ENCODE measurements at places on chromosomes 7 and 10.

- no peak overlapping the region for H3K4me3 ChIP-seq
- H3K27ac ChIP-seq: no peak overlapping the region
- DNase-seq: no peak
- H3K36me3 ChIP-seq: no peaks in the 10 kb centered on the region
- no peaks in the 10 kb centered on the region for H3K4me1 ChIP-seq
Measured at GRCh38 chr10:84704101-84704500, 375.7 kb downstream of the CCSER2 start.

- peaks cover 63% of the 10 kb centered on the region for H3K4me1 ChIP-seq
- H3K4me3 ChIP-seq: no peak overlapping the region
- H3K27me3 ChIP-seq: no peaks in the 10 kb centered on the region
- H3K36me3 ChIP-seq: no peaks in the 10 kb centered on the region
- no peak for DNase-seq
- H3K27ac ChIP-seq: no peak overlapping the region
Measured at GRCh38 chr7:120997882-120998474, 9.5 kb downstream of the CPED1 start.

- H3K27ac ChIP-seq: no peak overlapping the region
- no peak for DNase-seq
- no peaks in the 10 kb centered on the region for H3K4me1 ChIP-seq
- no peak overlapping the region for H3K4me3 ChIP-seq
Measured at GRCh38 chr7:156576216-156577058, 64.1 kb upstream of the RNF32 start.

GRCh38 chr10:58384095-58384494 lies 1.1 kb upstream of the TFAM start:
- peaks cover 37% of the 10 kb centered on the region for H3K4me1 ChIP-seq
- peak; percentile 47 for DNase-seq
- H3K36me3 ChIP-seq: peaks cover 17% of the 10 kb centered on the region
- peak overlapping the region; percentile 78 for H3K27ac ChIP-seq
- no peaks in the 10 kb centered on the region for H3K27me3 ChIP-seq

GRCh38 chr10:15141136-15142054 lies 27.1 kb downstream of the NMT2 start:
- no peak overlapping the region for H3K27ac ChIP-seq
- peaks cover 28% of the 10 kb centered on the region for H3K36me3 ChIP-seq
- no peak overlapping the region for H3K4me3 ChIP-seq
- peaks cover 19% of the 10 kb centered on the region for H3K4me1 ChIP-seq
- H3K27me3 ChIP-seq: no peaks in the 10 kb centered on the region
- DNase-seq: no peak

- peaks cover 96% of the 10 kb centered on the region for H3K27me3 ChIP-seq
- peak overlapping the region; percentile 94 for H3K27ac ChIP-seq
- peak overlapping the region; percentile 45 for H3K4me3 ChIP-seq
- no peak for DNase-seq
- H3K36me3 ChIP-seq: no peaks in the 10 kb centered on the region
- H3K4me1 ChIP-seq: peaks cover 72% of the 10 kb centered on the region
Measured at GRCh38 chr7:27107391-27108381, 5.2 kb upstream of the HOXA2 start.

DNA sequence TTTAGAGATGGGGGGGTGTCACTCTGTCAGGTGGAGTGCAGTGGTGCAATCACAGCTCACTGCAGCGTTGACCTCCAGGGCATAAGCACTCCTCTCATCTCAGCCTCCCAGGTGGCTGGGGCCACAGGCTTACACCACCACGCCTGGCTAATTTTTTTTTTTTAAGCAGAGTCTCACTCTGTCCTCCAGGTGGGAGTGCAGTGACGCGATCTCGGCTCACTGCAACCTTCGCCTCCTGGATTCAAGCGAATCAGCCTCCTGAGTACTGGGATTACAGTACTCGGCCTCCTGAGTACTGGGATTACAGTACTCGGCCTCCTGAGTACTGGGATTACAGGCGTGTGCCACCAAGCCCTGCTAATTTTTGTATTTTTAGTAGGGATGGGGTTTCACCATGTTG lies 23.6 kb upstream of the PPIA start:
- H3K36me3 ChIP-seq: peaks cover 1% of the 10 kb centered on the region
- peaks cover 27% of the 10 kb centered on the region for H3K4me1 ChIP-seq
- no peak overlapping the region for H3K4me3 ChIP-seq
- no peak for DNase-seq
- no peak overlapping the region for H3K27ac ChIP-seq
- H3K27me3 ChIP-seq: no peaks in the 10 kb centered on the region

- no peaks in the 10 kb centered on the region for H3K4me1 ChIP-seq
- H3K4me3 ChIP-seq: no peak overlapping the region
- peak overlapping the region; percentile 59 for H3K27ac ChIP-seq
- H3K27me3 ChIP-seq: no peaks in the 10 kb centered on the region
Measured at GRCh38 chr10:15737656-15738055, 17.9 kb upstream of the ITGA8 start.

DNA sequence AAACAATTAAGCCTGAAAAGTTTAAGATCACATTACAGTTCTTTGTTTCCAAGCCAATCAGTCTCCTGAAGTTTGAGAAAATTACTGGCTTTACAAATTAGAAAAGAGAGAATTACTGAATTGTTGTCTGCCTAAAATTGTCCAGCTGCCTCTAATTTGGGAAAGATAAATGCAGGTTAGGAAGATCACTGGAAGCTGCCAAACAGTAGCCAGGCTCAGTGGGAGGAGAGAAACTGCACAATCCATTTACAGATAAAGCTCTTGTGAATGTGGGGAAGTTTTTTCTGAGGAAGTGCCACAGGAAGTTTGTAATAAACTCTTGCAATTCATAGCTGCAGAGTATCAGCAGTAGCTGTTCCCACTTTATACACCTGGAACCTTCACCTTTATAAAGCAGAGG lies 100.7 kb downstream of the IQUB start:
- no peaks in the 10 kb centered on the region for H3K4me1 ChIP-seq
- DNase-seq: peak; percentile 7
- no peak overlapping the region for H3K27ac ChIP-seq
- H3K27me3 ChIP-seq: no peaks in the 10 kb centered on the region
- H3K4me3 ChIP-seq: no peak overlapping the region
- no peaks in the 10 kb centered on the region for H3K36me3 ChIP-seq
